Pons (tissue), 1 donor: ENCODE measurements at places on chromosomes 16 and 17.

DNA sequence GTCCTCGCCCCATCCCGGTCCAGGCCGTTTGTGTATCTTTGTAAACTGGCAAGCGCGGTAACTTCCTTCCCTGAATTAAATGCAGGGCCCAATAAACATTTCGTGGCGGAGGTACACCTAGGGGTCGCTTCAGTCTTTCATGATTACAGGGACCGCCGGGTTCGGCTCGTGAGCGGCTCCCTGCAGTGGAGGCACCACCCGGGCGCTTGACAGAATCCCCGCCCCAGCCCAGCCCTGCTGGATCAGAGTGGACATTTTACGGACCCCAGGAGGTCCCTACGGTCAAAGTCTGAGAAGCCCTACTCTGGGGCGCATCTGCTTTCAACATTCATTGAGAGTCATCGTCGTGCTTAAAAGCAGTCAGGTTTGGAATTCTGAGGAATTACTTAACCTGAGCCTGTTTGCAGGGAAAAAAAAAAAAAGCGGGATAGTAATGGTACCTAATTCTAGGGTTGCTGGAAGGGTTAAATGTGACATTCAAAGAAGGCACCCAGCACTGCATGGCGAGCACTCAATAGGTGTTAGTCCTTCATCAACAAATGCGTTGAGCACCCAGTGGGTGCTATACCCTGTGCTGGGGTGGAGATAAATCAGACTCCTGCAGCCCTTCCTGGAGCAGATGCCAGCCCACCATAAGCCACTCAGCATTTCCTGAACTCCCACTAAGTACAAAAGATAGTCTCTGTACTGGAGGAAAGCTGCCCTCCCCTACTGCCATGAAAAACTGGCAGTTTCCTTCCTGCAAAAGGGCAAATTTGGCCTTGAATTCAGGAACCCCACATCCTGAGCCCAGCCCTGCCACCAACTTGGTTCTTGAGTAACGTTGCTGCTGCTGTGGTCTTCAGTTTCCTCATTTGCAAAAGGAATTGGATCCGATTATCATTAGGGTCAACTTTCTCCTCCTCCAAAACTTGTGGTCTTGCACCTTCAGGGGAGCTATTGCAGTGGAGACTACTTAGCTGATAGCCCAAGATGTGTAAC lies 658 bp upstream of the DUSP3 start:
- peak; percentile 43 for DNase-seq

DNA sequence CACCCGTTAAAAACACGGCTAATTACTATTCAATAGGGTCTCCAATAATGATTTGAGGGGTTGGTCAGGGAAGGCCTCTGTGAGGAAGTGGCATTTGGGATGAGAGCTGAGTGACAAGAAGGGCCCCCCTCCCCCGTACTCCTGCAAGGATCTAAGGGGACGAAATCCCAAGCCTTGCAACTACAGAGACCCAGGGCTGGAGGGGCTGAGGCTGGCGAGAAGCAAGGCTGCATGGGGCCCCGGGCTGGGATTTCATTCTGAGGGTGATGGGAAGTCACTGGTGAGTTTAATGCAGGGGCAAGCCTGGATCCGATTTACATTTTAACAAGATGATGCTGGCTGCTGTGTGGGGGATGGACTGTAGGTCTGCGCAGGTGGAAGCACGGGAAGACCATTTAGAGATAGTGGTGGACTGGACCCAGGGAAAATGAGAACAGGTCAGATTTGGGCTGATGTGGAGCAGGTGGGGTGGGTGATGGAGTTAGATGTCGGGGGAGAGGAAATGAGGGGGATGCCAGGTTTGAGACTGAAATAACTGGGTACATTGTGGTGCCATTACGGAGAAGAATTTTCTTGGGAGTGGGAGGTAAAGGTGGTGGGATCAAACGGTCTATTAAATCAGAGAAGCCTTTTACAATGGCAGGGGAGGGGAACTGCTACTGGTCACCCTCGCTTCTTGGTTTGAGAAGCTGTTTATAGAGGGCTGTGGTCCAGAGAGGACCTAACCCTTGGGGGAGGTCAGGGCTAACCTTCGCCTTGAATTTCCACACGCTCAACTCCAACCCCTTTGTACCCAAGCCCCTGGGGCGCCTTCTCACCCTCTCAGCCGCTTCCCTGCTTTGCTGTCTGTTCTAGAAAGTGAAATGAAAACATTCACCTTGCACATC lies 932 bp upstream of the MYBBP1A start:
- no peak for DNase-seq

DNA sequence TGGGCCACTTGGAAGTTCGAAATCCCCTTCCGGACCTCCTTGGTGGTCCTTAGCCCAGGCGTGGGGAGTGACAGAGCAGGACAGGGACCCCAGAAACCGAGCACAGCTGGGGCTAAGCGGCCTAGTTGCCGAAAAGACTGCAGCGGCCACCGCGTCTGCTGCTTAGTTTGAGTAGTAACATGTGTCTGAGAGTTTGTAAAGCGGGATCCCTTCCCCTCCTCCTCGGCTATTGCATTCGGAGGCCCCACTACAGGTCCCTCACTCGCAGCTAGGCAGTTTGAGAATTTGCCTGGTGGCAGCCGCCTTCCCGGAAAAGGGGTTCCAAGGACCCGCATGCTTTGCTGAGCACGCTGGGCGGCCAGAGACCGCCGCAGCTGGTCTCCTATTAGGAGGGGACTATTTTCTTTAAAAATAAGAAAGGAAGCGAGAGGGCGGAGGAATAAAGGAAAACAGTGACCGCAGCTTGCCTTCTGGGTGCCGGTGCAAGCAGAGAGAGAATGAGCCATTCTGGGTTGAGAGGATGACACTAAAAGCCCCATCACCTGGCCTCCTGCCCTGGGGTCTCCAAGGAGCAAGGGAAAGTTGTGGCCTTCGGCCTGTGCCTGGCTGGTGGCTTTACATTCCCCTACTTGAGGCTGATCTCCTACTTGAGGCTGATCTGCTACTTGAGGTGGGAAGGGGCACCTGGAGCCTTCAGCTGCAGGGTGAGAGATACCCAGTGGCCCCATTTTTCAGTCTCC lies 1.1 kb upstream of the HOXB5 start:
- no peak for DNase-seq

GRCh38 chr17:16444258-16444886 lies 29.0 kb downstream of the TRPV2 start:
- no peak for DNase-seq

DNA sequence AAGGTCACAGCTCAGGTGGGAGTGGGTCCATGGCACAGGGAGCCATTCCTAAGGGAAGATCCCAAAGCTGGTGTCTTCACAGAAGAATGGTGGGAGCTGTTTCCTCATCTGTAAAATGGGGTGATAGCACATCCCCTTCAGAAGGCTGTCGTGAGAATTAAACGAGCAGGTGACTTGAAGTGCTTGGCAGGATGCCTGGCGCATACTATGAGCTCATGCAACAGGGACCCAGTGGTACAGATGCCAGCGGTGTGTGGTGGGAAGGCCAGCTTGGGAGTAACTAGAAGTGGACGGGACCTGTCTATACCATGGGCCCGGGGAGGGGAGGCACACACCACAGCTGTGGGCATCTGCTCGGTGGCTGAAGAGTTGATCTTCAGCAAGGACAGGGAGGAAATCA lies 189.3 kb upstream of the TNRC6C start:
- DNase-seq: no peak

GRCh38 chr17:80025796-80026195 lies 9.9 kb downstream of the TBC1D16 start:
- no peak for DNase-seq
